ENCODE measurements at places on chromosomes 11 and 22.

DNA sequence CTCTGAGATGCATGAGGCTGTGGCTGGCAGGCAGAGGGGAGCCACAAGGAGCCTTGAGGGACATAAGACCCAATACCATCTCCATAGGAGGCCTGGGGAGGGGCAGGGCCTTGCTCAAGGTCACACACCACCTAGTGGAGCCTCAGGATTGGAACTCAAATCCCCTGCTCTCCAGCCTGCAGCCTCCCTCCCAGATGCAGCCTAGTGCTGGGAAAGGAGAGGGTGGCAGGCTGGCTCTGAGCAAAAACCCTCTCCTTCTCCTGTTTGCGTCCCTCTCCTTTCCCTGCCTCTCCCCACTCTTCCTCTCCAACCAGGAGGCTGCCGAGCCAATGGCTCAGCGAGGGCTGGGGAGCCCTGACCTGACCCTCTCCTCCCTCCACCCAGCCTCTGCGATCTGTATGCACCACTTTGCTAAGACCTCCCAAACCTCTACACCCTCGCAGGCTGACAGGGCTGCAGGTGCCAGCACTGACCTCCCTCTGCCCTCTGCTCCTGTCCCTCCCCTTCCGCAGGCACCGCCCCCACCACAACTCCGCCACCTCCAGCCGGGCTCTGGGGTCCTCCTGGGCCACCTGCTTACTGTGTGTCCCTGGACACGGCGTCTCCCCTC is 14.7 kb downstream of the IGLL1 start:
- no peak for DNase-seq

DNA sequence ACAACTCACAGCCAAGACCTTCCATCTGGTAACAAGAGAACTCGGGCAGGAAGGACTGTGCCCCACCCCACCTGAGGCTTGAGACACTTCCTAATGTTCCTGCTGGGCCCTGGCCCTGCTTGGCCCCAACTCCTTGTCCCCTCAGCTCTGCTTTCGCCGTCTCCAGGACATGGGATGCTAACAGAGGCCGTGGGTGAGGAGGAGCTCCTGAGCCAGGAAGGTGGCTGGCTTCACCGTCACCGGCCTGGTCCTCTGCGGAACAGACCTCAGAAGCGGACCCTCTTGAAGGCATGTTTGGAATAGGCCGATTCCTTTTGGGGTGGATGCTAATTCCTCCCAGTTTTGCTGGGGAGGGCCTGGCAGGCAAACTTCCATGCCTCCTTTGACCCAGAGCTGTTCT is 154.3 kb downstream of the CACNA1I start:
- no peak for DNase-seq

DNA sequence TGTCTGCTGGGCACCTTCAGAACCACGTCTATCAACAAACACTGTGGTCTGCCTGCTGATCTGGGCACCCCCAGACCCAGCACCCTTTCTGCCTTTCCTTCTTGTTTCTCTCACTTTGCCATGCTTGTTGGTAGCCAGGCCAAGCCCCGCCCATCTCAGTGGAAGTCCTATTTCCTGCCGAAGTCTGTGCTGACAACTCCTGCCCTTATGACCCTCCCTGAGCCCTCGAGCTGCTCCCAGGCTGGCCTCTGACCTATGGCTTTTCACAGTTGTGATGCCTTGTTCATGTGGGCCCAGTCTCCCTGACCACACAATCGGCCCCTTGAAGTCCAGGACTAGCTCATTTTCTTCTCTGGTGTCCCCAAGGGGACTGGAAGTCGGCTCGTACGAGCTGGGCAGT is 132.1 kb downstream of the DSCAML1 start:
- no peak for DNase-seq

- DNase-seq = no peak
These were observed 17.8 kb downstream of the OTUB1 start for GRCh38 chr11:64003807-64004589.

GRCh38 chr11:66317723-66318599 is 1.1 kb upstream of the CD248 start:
- peak; percentile 65 for DNase-seq

- DNase-seq = no peak
These were observed 36.6 kb downstream of the RPUSD4 start for GRCh38 chr11:126174816-126175215.

GRCh38 chr11:34866375-34866774 is 49.8 kb downstream of the APIP start:
- DNase-seq = no peak

DNA sequence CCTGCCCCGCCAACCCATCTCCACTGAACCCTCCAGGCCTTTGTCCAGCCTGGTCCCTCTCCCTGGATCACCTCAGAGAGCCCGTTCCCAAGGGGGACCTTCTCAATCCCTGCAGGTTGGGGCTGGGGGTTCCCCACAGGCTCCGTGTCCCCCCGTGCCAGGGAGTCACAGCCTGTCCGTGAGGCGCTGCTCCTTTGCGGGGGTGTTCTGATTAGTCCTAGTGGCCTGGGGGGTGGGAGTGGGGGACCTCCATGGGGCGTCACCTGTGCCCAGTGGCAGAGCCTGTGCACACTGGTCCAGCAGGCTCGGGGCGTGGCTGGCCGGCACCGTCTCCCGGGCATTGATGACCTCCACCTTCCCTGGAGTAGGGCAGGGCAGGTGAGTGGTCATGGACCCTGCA is 11.6 kb downstream of the GGT5 start:
- no peak for DNase-seq

DNA sequence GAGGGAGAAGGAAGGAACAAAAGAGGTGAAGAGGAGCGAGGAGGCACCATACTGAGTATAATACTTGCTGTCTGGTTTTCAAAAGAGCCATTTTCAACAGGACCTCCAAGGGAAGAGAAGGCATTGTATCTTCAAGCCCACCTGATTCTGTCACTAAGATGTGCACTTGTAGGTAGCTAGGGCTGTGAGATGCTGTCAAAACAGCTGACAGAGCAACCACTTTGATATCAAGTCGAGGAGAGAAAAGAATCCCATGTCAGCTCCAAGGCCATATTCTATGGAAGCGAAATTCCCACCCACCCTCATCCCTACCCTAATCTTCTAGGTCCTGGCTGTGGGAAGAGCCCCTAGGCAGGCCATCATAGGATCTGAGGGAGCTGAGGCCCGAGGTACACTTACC is 70.9 kb upstream of the PRDM11 start:
- DNase-seq = no peak

GRCh38 chr22:20256551-20257211 is 11.4 kb downstream of the RTN4R start:
- DNase-seq = no peak

DNA sequence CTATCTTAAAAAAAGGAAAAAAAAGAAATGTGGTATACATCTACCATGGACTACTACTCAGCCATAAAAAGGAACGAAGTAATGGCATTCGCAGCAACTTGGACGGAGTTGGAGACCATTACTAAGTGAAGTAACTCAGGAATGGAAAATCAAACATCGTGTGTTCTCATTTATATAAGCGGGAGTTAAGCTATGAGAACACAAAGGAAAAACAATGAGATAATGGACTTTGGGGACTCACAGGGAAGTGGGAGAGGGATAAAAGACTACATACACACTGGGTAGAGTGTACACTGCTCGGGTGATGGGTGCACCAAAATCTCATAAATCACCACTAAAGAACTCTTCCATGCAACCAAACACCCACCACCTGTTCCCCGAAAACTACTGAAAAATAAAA is 11.8 kb downstream of the RAB6A start:
- no peak for DNase-seq

DNA sequence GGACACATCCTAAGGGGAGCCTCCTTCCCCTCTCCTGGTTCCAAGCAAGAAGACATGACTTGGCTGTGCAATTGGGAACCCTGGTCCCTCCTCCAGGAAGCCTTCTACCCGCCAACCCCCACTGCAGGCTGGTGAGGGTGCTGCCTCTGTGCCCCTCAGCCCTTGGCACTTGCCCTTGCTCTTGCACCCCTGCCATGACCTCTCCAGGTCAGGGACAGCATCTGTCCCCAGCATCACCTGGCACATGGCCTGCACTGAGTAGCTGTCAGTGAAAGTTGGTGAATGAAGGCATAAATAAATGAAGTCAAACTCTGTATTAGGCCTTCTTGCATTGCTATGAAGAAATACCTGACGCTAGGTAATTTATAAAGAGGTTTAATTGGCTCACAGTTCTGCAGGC is 1.9 kb upstream of the GTSE1 start:
- no peak for DNase-seq

DNA sequence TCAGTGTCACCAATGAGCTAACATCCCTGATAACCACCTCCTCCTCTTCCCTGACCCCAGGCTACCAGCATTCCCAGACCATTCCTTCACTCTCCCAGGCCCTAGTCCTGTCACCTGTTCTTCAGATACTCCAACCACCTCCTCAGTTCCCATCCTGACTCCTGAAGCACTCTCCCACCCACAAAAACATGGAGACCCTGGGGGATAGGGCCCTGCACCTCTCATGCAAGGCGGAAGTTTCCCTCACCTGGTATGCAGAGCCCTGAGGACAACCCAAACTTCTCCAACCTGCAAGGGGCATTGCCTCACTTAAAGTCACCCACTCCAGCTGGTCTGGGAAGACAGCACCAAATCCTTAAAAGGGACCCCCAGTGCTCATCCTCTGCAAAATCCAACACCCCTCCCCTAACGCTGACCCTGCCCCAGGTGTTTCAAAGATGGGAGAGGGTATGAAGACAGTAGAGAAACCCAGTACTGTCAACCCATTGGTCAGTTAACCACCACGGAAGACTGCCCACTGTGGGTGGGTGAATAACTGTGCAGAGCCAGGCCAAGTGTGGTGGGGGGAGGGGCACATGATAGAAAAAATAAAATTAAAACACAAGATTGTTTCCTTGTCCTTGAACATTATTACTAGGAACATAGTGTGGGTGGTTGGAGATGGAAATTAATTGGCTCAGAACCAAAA is 1.4 kb downstream of the TNKS1BP1 start:
- DNase-seq = no peak

GRCh38 chr22:30754971-30755758 is 60.5 kb downstream of the OSBP2 start:
- peak; percentile 48 for DNase-seq

DNA sequence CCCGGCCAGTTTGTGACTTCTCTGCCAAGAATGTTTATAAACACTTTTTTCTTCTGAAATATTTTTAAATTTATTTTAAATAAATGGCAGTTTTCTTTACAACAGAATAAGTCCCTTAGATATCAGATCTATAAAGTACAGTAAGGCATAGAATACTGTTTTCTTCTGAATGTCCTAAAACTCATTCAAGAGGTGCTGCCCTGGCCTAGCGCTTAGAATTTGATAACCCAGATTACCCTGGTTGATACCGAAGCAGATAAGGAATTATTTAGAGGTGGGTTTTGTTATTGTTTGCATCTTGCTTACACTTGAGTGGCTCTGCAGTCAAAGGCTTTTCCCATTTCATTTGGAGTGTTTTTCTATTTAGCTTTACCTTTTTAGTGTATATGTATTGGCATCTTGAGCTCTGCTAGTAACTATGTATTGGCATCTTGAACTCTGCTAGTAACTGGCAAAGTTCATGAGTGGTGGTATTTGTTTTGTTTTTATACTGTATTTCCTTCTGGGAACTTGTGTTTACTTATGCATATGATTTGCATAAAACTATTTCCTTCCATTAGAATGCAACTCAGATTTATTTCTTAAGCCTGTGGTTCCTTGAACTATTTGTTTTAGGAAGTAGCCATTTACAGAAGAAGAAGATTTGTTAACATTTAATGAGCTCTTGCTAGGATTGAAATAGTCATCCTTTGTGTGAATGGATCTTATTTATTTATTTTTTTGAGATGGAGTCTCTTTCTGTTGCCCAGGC is 1.2 kb downstream of the ACAD8 start:
- DNase-seq = no peak

DNA sequence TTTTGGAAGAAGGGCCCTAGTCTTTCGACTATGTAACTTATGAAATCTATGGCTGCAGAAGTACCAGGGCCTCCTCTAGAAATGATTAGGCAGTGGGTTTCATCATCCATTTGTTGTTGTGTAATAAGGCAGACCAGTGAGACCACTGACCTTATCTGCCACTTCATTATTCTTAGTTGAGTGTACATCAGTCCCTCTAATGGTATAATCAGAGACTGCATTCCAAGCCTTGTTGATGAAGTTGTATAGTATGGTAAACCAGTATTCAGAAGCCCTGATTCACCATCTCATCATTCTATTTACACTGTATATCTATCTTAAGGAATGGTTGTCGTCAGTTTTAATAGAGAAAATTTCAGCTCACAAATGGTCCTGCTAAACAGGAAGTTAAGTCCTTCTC is 32.2 kb upstream of the GRIA4 start:
- no peak for DNase-seq

GRCh38 chr11:1559111-1559951 is 12.7 kb downstream of the DUSP8 start:
- DNase-seq = peak; percentile 54

DNA sequence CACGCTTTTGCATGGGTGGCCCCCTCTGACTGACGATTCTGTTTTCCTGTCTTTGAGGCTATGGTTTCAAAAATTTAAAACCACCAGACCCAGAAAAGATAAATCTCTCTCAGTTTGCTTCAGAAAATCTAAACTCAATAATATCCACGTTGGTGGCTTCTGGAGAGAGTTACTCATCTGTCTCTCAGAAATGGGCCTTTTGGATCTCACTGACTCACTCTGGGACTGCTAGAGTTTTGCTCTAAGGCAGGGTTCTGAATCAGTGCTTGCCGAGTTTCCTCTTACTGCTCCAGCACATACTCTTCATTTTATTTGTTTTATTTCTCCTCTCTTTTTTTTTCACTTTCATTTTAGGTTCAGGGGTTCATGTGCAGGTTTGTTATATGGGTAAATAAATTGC is 305.7 kb downstream of the BLID start:
- no peak for DNase-seq

DNA sequence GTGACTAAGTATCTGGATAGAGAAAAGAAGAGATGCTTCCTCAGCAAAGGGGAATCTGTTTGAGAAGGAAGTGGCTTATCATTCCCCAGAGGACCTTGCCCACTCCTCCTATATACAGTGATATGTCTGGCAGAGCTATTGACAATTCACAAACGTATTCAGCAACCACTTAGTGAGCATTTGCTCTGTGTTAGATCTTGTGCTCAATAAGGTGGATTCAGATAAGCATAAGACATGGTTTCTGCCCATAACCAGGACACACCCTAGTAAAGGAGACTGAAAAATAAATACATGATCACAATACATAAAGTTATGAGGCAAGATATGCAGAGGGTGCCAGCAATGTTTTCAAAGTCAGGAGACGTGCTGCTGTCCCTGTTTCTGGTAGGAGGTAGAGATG is 1.4 kb downstream of the TMEM9B start:
- no peak for DNase-seq

DNA sequence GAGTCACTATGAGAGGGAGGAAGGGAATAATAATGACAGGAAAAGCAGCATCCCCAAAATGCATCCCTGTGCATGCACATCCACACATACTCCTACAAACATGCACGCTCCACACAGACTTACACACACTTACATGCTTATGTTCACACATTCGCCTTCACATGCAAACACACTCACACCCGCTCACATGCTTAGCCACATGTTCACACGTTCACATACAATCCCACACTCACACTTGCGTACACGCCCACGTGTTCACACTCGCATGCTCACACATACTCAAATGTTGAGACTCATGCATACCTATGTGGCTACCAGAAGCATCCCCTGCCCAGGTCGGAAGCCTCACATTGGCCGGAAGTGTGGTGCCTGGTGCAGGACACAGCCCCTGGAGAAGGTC is 372.1 kb downstream of the MN1 start:
- no peak for DNase-seq
